RWPE2 (cell line): ENCODE measurements at places on chromosomes 6 and 20.

DNA sequence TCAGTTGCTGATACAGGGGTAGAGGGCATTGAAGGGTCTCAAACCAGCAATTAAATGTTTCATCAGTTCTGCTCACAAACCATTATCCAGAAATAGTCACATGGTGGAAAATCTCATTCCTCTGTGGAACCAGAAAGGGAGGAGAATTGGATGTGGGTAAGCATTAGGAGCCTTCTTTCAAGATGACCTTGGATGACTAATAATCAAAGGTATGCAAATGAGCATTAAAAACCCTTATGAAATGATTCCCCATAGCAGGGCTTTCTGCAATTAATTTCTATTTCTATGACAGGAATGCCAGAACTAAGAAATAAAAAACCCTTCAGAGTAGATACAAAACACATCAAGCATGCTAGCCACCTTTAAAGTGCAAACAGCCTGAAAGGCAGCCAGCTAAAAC is 37.4 kb upstream of the HCRTR2 start:
- no peak for DNase-seq

GRCh38 chr6:3663081-3663480 is 88.4 kb downstream of the PXDC1 start:
- no peak for DNase-seq

GRCh38 chr6:118750143-118750542 is 98.8 kb upstream of the CEP85L start:
- DNase-seq = no peak

GRCh38 chr6:151276112-151276740 is 36.5 kb downstream of the AKAP12 start:
- DNase-seq = no peak

DNA sequence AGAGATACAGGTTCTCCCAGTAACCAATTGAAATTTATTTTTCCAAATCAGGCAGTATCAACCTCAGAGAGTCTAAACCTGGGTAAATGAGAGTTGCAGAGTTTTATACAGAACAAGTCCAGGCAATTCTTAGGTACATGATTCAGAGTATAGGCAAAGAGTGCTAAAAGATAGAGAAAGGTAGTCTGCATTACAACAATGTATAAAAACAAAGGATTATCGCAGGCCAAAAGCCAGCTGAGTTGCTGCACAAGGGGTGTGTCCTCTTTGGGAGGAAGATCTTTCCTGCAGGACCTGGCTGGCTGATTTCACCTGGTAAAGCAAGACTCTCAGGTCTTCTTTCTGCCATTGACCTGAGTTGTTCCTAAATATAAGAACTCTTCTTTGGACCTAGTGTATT is 48.9 kb upstream of the ECHDC1 start:
- no peak for DNase-seq

- no peak for DNase-seq
Observed at GRCh38 chr6:36247693-36248092, 22.2 kb upstream of the PNPLA1 start.
